Activated CD4-positive, alpha-beta T cell treated with anti-CD3 and anti-CD28 coated beads, Interleukin-2, amount 50 U/mL, for 16 hours (primary cell): ENCODE measurements at places on chromosomes 3 and 15.

DNA sequence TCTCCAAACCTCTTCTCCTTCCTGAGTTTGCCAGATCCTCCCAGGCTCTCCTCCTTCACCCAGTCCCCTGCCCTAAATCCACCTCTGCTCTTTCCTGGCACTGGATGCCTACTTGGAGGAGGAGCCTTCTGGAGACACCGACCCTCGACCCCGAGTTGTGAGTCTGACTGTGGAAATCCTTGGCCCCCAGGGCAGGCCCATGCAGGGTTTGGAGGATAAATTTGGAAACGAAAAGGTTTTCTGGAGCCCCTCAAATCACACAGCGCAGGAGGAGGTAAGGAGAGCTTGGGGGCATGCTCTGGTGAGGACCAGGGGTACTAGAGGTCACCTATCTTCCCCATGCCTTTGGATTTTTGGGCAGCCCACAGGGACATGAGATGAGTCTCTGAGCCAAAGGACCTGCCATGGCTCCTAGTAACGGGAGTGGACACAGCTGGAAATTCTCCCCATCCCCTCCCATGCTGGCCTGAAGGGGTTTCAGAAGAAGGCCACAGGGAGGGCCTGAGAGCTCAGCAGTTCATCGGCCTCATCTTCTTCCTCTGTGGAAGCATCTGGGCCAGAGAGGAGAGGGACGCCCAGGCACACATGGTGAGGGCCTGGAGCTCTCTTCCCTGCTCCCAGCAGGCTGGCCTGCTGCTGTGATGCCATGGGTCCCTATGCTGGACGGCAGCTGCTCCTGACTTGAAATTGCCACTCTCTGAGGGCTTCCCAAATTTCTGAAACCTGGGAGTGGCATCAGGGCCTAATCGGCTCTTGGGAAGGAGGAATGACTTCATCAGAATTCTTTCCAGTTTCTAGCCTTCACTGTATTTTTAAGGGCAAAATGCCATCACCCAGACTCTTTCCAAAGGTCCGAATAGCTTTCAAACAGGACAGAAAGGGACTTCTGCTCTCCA, 68.6 kb upstream of the ITGA11 start:
- DNase-seq = no peak

GRCh38 chr3:173553635-173554280, 156.2 kb downstream of the NLGN1 start:
- DNase-seq = no peak

GRCh38 chr3:121649645-121650044, 11.1 kb downstream of the HCLS1 start:
- peak; percentile 32 for DNase-seq

DNA sequence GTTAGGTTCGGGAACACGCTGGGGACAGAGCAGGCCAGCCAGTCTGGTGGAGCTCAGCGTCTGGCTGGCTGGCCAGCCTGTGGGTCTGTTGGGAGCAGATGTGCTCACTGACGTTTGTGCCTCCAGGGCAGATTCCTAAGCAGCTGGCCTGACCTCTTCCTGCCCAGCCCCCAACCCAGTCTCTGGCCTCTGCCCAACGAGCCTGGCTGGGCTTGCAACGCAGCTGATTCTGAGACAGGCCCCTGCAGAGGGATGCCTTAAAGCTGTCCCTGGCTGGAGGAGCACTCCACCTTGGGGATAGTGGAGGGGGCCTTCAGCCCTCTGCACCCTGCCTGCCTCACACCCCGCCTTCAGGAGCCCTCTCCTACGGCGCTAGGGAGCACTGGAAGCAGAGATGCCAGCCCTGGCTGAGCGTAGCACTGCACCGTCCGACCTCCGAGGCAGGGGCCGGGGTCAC, 46.0 kb downstream of the KLF13 start:
- no peak for DNase-seq

- no peak for DNase-seq
These were observed 390 bp downstream of the STARD5 start for GRCh38 chr15:81323559-81323943.

GRCh38 chr3:64019271-64019670, 4.0 kb downstream of the PSMD6 start:
- no peak for DNase-seq

DNA sequence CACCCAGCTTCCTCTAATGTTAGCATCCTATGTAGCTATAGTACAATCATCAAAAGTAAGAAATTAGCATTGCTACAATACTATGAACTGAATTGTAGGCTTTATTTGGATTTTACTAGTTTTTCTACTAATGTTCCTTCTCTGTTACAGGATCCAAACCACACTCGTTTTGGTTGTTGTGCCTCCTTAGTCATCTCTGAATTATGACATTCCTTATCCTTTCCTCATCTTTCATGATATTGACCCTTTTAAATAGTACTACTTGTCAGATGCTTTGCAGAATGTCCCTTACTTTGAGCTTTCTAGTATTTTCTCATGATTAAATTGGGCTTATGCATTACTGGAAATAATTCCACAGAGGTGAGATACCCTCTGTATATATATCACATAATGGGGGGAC, 265.4 kb downstream of the VPS13C start:
- no peak for DNase-seq

DNA sequence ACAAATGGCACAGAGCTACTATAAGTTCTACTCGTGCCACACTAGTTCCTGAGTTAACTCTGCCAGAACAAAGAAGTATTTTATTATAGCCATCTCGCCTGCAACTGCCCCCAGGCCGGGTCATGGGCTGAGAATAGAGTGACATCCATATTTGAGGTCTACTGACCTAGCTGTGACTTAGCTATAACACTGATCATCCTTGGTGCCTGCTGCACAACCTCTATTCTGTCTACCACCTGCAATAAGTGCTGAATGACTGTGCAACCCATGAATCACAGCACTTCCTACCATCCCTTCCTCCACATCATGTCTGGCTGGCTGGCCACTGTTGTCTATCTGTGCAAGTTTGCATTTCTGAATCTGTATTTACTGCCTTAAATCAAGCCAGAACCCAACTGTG, 506.5 kb upstream of the TBL1XR1 start:
- peak; percentile 20 for DNase-seq

GRCh38 chr3:187906416-187906815, 161.1 kb upstream of the BCL6 start:
- no peak for DNase-seq

DNA sequence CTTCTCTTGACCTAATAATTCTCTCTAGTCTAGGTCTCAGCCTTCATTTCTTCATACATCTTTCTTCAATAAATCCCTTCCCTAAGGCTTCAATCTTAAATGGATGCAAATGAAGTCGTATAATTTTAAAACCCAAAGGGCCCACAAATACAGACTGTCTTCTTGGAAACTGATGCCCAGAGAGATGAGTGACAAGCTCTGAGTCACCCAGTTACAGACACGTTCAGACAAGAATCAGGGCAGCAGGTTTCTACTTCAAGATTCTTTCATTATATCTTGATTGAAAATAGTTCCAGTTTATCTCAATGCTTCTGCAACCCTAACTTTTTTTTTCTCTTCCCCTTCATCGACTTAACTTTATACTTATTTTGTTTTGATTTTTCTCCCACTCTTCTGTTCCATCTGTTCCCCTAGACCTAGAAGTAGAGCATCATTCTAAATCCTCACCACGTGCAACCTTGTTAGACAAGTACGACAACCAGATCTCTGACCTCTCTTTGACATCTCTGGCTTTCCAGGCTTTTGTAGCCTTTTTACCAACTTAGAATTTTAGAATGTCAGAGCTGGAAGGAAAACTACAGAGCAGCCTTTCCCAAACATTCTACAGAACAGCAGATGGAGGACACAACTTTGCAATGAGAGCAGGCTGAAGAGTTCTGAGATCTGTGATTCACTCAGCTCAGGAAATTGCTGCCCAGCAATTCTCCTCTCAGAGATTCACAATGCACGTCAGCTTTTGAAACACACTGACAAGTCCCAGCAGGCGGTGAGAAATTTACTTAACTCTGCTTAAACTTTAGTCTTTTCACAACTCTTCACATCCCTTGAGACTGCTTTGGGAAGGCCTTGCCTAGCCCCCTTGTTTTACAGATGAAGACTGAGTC, 25.3 kb downstream of the NCEH1 start:
- DNase-seq = peak; percentile 36

- DNase-seq = no peak
These were observed 105.6 kb upstream of the BFSP2 start for GRCh38 chr3:133294253-133294652.

DNA sequence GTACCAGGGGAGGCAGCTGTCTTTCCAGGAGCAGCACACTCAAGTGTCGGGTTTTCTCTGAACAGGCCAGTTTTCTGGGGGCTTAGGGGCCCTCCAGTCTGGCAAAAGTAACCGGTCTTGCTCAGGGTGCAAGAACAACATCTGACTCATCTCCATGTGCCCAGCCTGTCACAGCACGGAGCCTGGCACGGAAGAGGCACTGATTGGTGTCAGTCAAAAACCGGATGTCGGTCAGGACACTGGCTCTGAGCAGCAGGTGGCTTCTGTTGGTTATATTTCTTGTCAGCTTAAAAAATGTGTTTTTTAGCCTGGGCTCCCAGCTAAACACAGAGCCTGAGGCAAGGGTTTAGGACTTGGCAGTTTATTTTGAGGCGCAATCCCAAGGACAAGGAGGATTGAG, 139.9 kb downstream of the FBLN2 start:
- DNase-seq = no peak

GRCh38 chr3:40243056-40243455, 66.5 kb upstream of the EIF1B start:
- DNase-seq = no peak

- DNase-seq = no peak
These were observed 72.6 kb downstream of the NAALADL2 start for GRCh38 chr3:174931473-174932353.
